ENCODE measurements at places on chromosomes 16 and 17. TPM values are rescaled to one million over a fixed set of nuclear protein-coding genes. Genes with fewer than 3 reads are reported as not detected.

TBC1D3 gene
- total RNA-seq: 0.07 TPM

COPZ2 gene
- total RNA-seq: 17.2 TPM

EVPLL gene
- not detected for total RNA-seq

OR1A1 gene
- total RNA-seq: not detected

EMP2 gene
- 38.4 TPM for total RNA-seq

CRHR1 gene
- total RNA-seq: 0.07 TPM

CACNG5 gene
- not detected for total RNA-seq

KRT31 gene
- not detected for total RNA-seq
